Smooth muscle cell of the pulmonary artery (primary cell): ENCODE measurements at places on chromosomes 11 and 22. TPM values are rescaled to one million over a fixed set of nuclear protein-coding genes. Genes with fewer than 3 reads are reported as not detected.

Gene GAL3ST1
- 0.23 and 0.39 TPM in 2 replicates for total RNA-seq

Gene TUBA8
- total RNA-seq, result 0.23 and 0.72 TPM in 2 replicates

Gene ZNF280A
- total RNA-seq, result not detected in 2 replicates

Gene PARVA
- 71.7 and 74.6 TPM in 2 replicates for total RNA-seq

Gene PLAAT2
- not detected in 2 replicates for total RNA-seq
